Coronary artery (tissue), 2 donors: ENCODE measurements at places on chromosomes 7 and 10.
A peak's percentile ranks its signal among the peaks of the same experiment; 100 is the strongest.

DNA sequence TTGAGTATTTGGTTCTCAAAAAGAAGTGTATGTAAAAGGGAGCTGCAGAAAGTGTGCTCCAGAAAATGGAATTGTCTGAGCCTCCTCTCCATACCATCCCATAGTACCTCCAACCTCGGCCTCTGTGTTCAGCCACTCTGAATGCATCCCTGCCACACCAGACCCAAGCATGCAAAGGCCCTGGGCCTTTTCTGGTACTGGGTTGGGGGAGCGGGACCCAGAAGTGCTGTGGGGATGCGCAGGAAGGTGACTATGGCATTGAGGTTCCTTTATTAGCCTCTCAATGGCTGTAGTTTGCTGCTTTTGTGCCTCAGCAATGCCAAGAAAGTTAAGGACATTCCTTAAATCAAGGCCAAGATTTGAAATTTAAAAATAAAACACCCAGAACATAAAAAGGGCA, 2.1 kb upstream of the KCNMA1 start:
- DNase-seq: peak; percentile 50

GRCh38 chr10:95755511-95756004, 405 bp upstream of the ENTPD1 start:
- no peak for DNase-seq

DNA sequence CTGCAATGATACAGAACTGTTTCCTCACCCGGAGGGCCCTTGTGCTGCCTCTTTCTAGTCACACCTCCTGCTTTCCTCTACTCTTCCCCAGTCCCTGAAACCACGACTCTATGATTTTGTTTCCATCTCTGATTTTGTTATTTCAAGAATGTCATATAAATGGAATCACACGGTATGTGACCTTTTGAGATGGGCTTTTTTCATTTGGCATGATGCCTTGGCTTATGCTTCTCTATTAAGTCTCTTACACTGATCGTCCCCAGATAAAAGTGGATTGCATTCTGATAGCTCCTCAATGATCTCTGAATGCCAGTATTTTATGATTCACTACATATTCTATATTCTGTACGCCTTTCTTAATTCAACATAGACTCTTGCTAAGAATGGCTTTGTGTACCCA, 78.2 kb downstream of the GALNT11 start:
- no peak for DNase-seq

GRCh38 chr7:11252011-11252607, 278.4 kb downstream of the PHF14 start:
- DNase-seq: no peak

GRCh38 chr7:148701414-148701813, 2.7 kb downstream of the CUL1 start:
- no peak for DNase-seq

DNA sequence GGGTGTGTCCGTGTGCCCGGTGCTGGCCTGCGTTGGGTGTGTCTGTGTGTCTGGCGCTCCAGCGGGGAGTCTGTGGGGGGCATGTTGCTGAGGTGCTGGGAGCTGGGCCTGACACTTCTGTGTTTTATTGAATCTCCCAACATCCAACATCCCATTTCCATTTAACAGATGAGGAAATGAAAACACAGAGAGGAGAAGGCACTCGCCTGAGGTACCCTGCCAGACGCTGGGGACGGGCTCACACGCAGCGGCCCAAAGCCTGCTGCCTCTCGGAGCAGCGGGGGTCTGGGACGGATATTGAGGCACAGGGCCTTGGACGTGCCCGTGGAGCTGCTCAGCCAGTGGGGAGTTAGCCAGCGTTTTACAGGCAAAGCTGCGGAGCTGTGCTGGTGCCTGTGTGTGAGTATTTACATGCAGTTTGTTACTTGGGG, 133.9 kb downstream of the DNAJB6 start:
- DNase-seq: peak; percentile 46

GRCh38 chr7:101901661-101902491, 84.5 kb downstream of the CUX1 start:
- no peak for DNase-seq

GRCh38 chr10:31120961-31121685, 89.5 kb upstream of the ZNF438 start:
- DNase-seq: peak; percentile 43

DNA sequence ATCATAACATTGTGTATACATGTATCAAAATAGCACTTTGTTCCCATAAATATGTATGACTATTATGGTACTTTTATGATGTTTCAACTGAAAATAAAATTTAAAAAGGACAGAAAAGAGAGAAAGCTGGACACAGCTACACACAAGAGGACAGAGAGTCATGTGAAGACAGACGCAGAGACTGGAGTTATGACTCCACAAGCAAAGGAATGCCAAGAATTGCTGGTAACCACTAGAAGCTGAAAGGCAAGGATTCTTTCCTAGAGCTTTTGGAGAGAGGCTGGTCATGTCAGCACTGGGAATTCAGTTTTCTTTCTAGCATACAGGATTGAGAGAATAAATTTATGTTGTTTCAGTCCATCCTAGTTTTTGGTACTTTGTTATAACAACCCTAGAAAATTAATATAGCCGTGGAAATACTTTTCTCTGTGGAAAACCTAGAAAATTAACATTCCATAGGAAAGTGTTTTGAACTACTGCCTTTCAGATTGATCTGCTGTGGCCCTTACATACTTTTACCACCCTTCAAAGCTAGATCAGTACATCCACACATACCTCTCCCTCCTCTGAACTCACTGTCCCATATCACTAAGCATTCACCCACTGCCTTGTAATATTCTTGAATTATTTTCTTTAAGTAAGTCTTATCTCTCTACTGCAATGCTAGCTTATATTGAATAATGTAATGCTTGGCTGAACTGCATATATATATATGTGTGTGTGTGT, 575.3 kb downstream of the IPMK start:
- DNase-seq: no peak

GRCh38 chr10:7892146-7892545, 73.8 kb downstream of the TAF3 start:
- no peak for DNase-seq

DNA sequence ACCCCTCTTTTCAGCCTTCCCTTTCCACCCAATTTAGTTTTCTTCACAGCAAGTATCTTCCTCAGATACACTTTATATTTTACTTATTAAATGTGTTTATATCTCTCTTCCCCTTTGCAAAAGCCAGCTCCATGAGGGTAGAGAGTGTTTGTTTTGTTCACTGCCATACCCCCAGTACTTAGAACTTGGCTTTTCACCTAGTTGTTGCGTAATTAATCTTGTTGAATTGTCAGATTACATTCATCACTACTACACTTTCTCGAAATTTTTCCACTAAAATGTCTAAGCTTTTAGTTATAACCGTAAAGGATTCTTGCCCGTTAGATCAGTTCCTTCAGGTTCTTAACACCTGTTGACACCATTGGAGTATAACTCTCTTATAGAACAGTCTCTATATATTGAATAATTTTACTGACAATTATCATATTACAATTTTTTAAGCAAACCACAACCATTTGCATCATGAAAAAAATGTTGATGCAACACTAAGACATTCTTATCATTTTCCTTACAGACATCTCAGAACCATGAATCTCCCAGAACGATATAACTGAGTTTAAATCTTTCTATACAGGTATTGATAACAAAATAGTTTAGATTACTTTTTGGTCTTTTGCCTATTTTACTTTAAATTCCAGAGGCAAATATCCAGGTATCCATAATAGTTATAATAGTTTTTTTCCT, 29.9 kb downstream of the VWDE start:
- no peak for DNase-seq

GRCh38 chr7:149610441-149611011, 112.9 kb upstream of the ZNF746 start:
- DNase-seq: no peak

DNA sequence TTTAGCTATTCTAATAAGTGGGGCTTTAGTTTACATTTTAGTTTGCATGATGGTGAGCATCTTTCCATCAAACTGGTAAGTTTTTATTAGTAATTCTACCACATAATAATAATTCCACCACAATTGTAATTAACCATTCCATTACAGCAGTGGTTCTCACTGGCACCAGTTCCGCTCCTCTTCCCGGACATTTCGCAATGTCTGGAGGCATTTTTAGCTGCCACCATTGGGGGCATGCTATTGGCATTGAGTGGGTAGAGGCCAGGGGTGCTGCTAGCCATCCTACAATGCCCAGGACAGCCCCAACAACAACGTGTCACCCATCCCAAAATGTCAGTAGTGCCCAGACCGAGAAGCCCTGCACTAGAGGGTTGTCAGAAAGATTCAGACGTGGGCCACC, 31.4 kb downstream of the ADRB1 start:
- no peak for DNase-seq

DNA sequence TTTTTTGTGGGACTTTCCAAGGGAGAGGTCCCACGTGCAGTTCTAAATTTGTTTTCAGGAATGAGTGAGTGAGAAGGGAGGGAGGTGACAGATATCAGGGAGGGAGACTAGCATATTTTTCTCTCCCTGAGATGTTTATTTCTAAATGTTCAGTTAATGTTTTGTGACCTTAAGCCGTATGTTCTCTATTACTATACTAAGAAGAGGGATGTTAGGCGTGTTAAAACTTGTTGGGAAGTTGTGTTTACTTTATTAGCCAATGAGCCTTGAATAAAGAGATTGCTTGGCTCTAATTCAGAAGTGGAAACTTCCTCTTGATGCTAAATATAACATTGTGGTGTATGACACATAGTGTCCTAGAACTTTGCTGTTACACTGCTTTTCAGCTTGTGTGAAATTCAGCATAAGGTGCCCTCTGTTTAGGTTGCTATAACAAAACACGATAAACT, 37.3 kb downstream of the DNAH11 start:
- DNase-seq: no peak

GRCh38 chr7:131042269-131043160, 285.2 kb upstream of the MKLN1 start:
- DNase-seq: no peak

DNA sequence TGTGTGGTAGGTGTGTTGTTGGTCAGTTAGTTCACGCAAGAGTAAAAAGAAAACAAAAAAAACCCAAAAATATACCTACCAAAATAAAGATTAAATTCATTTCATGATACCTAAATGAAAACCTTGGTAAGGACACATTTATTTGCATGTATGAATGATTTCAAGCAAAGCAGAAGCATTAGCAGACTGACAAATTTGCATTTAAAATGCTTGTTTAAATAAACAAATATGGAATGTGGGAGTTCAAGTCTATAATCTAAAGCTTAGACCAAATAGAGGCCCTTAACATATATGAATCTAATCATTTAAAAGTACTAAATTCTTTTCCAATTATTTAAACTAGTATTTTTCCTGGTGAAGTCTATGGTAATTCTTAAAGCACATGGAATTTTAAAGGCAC, 35.8 kb downstream of the GNAT3 start:
- DNase-seq: no peak

GRCh38 chr7:41487229-41487940, 215.5 kb downstream of the INHBA start:
- no peak for DNase-seq

DNA sequence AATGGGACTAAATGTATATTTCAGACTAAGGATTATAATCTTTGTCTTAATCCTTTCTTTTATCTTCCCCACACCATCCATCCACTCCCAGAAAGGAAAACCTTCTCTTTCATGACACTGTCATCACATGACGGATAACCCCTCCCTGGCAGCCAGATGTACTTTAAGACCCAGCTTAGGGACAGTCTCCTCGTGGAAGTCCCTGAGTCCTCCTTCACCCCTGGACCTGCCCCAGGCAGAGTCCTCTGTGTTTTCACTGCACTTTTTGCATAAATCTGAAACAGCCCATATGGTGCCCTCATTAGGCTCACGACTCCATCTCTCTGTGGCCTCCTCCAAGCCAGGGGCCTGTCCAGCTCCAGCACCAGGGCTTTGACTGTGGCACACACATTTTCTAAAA, 16.0 kb downstream of the NRAP start:
- no peak for DNase-seq

DNA sequence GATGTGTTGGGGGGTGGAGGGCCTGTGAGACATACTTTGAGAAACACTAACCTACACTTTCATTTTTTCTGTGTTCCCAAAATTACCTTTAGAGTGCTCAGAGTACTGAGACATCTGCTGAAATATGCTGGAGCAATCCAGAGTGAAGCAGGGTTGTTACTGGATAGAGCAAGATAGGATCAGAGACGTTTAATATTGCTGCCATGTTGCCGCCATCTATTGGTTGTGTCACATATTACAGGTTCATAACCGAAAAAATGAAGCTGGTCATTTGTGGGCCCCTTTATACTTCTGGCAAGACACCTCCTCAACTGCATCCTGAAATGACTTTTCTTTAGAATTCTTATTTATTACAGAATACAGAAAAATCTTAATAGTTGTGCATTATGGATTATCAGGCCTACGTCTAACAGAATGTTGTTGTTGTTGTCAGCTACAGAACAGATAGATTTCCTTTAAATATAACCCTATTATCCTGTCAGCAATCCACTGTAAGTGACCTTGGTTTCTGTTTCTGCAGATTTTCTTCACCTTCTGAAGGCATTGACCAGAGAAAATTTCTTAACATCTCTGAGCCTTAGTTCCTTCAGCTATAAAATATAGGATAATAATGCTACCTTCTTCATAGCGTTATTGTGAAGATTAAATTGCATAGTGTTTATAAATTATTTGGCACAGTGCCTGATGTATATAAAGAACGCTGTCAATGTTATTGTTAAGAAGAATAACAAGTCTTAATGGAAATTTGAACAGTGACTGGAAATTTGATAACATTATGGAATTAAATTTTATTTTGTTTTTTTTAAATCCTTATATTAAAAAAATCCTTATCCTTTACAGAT, 16.2 kb upstream of the DLD start:
- no peak for DNase-seq

DNA sequence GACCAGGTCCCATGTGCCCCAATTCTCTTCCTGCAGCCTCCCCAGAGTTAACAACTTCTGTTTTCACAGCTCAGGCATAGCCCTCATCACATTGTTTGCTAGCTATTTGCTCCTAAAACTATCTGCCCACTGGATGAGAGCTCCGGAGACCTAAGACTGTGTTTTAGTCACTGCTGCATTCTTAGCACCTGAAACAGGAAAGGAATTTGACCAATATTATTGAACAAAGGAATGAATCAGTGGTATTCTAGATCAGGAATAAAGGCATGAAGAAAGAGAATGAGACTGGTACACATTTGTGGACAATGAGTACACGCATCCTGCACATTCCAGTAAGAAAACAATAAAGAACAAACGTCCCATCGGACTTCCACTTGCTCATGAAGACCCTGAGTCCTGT, 54.8 kb downstream of the PPP1R17 start:
- DNase-seq: no peak

DNA sequence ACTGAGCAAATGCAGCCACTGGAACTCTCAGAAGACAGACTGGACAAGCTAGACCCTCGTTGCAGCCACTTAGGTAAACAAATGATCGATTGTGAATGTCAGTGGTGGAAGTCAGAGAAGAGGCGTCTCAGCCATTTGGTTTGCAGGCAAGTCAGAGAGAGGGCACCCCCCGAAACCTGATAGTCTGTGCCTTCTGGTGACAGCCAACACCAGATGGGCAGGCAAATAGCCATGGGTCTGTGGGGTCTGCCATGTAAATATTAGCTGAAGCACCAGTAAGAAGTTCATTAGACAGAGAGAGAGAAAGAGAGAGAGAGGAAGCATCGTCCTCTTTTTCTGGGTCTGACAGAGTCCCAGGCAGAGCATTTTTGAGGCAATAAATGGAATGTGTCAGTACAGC, 5.4 kb downstream of the PPP1R17 start:
- DNase-seq: no peak
